Tibial nerve (tissue), 4 donors: ENCODE measurements at places on chromosomes 3 and 15.
A peak's percentile ranks its signal among the peaks of the same experiment; 100 is the strongest.

DNA sequence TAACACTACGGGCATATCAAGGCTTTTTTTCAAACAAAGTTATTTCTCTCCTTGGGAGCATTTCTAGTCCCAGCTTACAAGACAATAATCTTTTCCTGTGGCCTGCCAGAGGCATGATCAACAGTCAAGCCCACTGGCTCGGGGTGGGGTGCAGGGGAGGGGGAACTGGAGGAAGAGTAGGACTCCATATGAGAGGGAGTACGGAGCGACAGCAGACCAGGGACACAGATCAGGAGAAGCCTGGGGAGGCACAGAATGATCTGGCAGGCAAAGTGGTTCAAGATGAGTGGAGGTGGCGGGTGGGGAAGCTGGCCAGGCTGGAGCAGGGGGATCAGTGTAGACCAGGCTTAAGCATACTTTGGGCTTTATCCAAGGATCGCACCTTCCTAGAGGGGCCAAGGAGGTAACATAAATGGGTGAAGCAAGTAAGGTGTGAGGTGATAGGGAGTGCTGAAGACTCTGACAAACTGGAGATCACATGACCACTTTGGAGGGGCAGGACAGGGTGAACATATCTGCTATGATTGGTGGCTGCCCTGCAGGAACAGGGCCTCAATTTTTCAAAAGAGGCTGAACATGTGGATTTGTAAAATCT, 37.4 kb downstream of the KLF15 start:
- H3K4me3 ChIP-seq, result no peak overlapping the region
- H3K27me3 ChIP-seq, result no peaks in the 10 kb centered on the region
- no peaks in the 10 kb centered on the region for H3K36me3 ChIP-seq
- H3K4me1 ChIP-seq, result no peaks in the 10 kb centered on the region
- no peak for DNase-seq
- no peak overlapping the region for H3K27ac ChIP-seq

DNA sequence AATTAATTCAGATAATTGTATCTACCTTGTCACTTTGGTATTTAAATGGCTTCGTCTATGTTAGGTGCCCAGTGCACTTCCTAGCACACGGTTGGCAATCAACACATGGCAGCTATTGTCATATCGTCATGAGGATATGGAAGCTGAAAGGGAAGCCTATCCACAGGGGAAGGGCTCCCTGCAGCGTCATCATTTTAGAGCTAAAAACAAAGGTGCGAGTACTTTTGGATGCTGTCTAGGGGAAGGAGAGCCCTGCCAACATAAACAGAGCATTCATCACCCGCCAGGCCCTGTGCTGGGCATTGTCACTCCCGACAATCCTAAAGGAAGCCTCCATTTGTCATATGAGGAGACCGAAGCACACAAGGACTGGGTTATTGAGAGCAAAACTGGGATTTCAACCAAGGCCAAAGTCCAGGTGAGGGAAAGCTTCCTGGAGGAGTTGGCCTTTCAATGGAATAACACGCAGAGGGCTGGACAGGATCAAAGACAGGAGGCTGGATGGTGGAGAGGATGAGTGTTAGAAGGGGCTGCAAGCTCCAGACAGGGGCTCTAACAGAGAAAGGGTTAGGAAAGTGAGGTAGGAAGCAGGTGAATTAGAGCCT, 8.0 kb upstream of the PARL start:
- no peak for DNase-seq
- H3K27ac ChIP-seq, result no peak overlapping the region
- H3K27me3 ChIP-seq, result no peaks in the 10 kb centered on the region

DNA sequence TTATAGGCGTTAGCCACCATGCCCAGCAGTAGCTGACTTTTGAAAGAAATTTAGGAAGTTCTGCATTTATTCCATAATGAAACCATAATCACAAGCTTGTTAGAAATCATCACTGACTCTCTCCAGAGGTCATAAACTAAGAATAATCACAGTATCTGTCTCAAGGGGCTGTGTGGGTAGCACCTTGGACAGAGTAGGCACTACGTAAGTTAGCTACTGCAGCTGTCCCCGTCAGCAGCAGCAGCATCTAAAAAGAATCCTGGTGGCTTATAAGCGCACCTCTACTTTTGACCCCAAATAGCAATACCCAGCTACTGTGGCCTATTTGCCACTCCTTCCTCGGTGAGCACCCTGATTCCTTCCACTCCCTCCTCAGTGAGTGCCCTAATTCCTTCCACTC, 57.8 kb upstream of the RPL35A start:
- H3K27ac ChIP-seq, result no peak overlapping the region
- H3K4me3 ChIP-seq, result no peak overlapping the region
- no peaks in the 10 kb centered on the region for H3K27me3 ChIP-seq
- no peaks in the 10 kb centered on the region for H3K4me1 ChIP-seq
- no peak for DNase-seq
- H3K36me3 ChIP-seq, result peaks cover 17% of the 10 kb centered on the region

DNA sequence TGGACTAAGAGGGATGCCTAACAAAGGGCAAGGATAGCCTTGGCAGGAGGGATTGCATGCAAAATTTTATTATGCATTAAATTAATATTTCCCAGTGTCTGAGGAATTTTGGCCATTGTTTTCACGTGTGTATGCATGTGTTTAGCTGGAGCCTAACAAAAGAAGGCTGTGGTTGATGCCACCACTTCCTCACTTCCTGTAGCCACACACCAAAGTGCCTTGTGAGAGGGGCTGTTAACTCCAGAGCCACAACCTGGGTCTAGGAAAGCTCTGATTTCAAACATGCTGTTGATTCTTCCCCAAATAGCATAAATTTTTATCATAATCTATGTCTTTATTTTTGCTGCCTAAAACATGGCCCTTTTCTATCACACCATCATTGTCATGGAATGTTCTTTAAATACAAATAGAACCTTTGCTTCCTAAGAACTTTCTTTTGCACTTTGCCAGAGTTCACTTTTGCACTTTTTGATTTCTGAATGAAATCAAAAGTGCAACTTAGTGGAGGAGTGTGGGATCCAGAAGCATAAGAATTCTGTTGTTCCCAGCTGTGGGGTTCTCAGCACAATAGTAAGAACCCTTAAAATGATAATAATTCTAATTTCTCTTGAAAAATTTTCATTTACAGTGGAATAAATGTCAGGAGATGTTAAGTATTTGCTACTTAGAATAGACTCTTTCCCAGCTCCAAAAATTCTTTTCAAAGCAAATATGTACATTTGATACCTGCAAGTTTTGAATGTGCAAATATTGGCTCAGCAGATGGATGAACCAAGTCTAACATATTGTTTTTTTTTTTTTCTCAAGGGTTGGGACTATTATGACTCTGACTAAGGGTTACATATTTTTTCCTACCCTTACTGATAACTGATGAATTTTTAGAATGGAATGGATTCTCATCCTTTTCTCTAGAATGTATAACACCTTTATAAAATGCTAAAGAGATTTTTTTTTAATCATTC, 35.6 kb upstream of the SPTSSB start:
- no peak overlapping the region for H3K27ac ChIP-seq
- H3K27me3 ChIP-seq, result no peaks in the 10 kb centered on the region
- no peak for DNase-seq

DNA sequence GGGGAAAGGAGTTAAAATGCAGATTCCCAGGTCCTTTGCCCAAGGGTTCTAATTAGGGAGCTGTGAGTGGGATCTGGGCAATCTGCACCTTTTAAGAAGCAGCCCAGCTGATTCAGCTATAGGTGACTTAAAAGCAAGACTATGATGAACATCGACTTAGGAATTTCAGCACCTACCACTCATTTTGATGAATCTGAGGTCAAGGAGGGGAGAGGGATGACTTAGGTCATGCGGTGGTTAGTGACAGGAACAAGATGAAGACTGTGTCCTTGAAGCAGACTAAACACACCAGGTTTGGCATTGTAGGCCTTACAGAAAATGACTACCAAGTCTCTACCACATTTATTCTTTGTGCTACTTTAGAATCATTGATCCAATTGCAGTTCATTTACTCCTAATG, 196.3 kb downstream of the DTWD1 start:
- DNase-seq, result no peak
- no peaks in the 10 kb centered on the region for H3K36me3 ChIP-seq
- H3K27ac ChIP-seq, result no peak overlapping the region
- H3K27me3 ChIP-seq, result no peaks in the 10 kb centered on the region
- H3K4me1 ChIP-seq, result no peaks in the 10 kb centered on the region
- H3K4me3 ChIP-seq, result no peak overlapping the region

GRCh38 chr15:49982584-49982983, 136.4 kb downstream of the ATP8B4 start:
- H3K27ac ChIP-seq, result no peak overlapping the region
- H3K4me3 ChIP-seq, result no peak overlapping the region
- no peaks in the 10 kb centered on the region for H3K4me1 ChIP-seq
- no peaks in the 10 kb centered on the region for H3K36me3 ChIP-seq

DNA sequence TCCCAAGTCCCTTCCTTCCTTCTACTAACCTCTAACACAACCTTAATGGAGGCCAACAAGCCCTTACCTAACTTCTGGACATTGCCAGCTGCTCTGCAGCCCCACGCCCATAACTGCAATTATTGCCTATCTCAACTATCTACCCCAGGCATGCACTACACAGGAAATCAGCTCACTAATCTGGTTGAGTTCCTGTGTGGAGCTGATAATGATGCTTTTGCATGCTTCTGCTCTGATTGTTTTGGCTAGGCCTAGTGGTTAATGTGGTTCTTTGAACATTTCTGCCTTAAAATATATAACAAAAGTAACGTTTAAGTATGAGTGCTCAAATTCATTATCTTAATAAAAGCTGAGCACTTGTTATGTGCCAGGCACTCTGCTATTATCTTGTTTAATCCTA, 463.9 kb downstream of the MFSD1 start:
- no peak overlapping the region for H3K27ac ChIP-seq
- no peak for DNase-seq
- H3K4me3 ChIP-seq, result no peak overlapping the region
- H3K36me3 ChIP-seq, result no peaks in the 10 kb centered on the region
- H3K27me3 ChIP-seq, result no peaks in the 10 kb centered on the region
- no peaks in the 10 kb centered on the region for H3K4me1 ChIP-seq

DNA sequence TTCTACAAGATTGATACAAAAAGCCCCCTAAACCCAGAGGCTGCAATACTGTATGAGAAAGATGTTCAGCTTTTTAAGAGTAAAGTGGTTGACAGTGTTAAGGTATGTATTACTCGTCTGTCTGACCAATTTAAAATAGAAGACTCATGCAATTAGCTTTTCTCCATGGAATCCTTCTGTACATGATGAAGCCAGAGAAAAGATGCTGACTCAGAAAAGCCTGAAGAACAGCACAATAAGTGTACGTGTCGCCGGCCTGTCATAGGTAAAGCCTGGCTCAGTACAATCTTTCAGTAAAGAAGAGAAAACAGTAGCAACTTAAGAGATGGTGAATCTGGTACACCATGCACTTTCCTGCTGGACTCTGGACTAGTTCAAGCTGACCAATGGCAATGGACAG, 16.4 kb downstream of the NEK4 start:
- no peak overlapping the region for H3K27ac ChIP-seq
- DNase-seq, result no peak
- H3K4me3 ChIP-seq, result no peak overlapping the region
- peaks cover 4% of the 10 kb centered on the region for H3K36me3 ChIP-seq

- no peaks in the 10 kb centered on the region for H3K27me3 ChIP-seq
- no peak overlapping the region for H3K27ac ChIP-seq
- H3K4me1 ChIP-seq, result peaks cover 5% of the 10 kb centered on the region
- no peaks in the 10 kb centered on the region for H3K36me3 ChIP-seq
- DNase-seq, result no peak
- no peak overlapping the region for H3K4me3 ChIP-seq
Observed at GRCh38 chr15:35991386-35991785, 445.4 kb upstream of the DPH6 start.

- DNase-seq, result no peak
- H3K27ac ChIP-seq, result no peak overlapping the region
- H3K27me3 ChIP-seq, result no peaks in the 10 kb centered on the region
- no peaks in the 10 kb centered on the region for H3K36me3 ChIP-seq
Observed at GRCh38 chr15:77040673-77041072, 30.2 kb downstream of the TSPAN3 start.

GRCh38 chr3:125203731-125204130, 8.8 kb downstream of the SLC12A8 start:
- no peak overlapping the region for H3K27ac ChIP-seq
- no peak for DNase-seq
- no peaks in the 10 kb centered on the region for H3K36me3 ChIP-seq
- no peaks in the 10 kb centered on the region for H3K27me3 ChIP-seq
- no peak overlapping the region for H3K4me3 ChIP-seq

- no peak for DNase-seq
- H3K4me3 ChIP-seq, result no peak overlapping the region
- H3K27ac ChIP-seq, result no peak overlapping the region
- no peaks in the 10 kb centered on the region for H3K36me3 ChIP-seq
Observed at GRCh38 chr3:65398953-65399352, 639.8 kb downstream of the MAGI1 start.

DNA sequence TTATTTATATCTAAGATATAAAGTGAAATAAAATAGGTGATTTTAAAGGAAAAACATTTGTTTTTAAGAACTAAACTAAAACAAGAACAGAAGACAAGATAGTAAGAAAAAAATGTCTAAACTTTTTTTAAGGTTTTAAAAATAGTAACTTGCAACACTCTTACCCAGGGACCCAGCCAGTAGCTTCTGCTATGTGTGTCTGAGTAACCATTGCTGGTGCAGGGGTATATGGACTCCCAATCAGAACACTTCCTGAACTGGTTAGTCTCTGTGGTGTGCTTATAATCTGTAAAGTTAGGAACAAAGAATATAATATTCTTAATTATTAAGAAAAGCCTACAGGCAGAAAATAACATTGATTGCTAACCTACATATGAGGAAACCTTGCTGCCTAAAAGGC, 118.4 kb downstream of the ATP1B3 start:
- no peak for DNase-seq
- H3K4me3 ChIP-seq, result no peak overlapping the region
- no peak overlapping the region for H3K27ac ChIP-seq

DNA sequence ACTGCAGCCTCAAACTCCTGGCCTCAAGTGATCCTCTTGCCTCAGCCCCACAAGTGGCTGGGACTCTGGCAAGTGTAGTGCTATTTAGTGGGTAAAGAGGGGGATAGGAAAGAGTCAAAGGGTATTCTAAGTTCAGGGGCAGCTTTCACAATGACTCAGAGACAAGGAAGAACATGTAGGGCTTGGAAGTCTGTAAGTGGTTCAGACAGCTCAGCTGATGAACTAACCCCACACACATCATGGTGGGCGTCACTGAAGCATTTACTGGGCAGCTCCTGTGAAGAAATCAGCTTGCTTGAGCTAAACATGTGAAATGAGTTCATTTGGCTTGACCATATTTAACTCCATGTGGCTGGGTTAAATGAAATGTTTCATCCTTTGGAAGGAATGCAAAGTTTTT, 34.6 kb upstream of the THSD4 start:
- no peaks in the 10 kb centered on the region for H3K4me1 ChIP-seq
- H3K27ac ChIP-seq, result no peak overlapping the region
- no peaks in the 10 kb centered on the region for H3K27me3 ChIP-seq
- no peak overlapping the region for H3K4me3 ChIP-seq
- DNase-seq, result no peak
- H3K36me3 ChIP-seq, result no peaks in the 10 kb centered on the region

GRCh38 chr3:36763850-36764703, at the start of gene DCLK3:
DCLK3 (minus strand) TSS chr3:36764553; CDS start chr3:36764263, 290 bp downstream.
- H3K4me1 ChIP-seq, result peaks cover 8% of the 10 kb centered on the region
- peaks cover 44% of the 10 kb centered on the region for H3K27me3 ChIP-seq
- H3K4me3 ChIP-seq, result peak within 1 kb of the TSS; percentile 53
- H3K36me3 ChIP-seq, result no peaks in the 10 kb centered on the region
- DNase-seq, result no peak
